ENCODE measurements at places on chromosomes 4 and X.

DNA sequence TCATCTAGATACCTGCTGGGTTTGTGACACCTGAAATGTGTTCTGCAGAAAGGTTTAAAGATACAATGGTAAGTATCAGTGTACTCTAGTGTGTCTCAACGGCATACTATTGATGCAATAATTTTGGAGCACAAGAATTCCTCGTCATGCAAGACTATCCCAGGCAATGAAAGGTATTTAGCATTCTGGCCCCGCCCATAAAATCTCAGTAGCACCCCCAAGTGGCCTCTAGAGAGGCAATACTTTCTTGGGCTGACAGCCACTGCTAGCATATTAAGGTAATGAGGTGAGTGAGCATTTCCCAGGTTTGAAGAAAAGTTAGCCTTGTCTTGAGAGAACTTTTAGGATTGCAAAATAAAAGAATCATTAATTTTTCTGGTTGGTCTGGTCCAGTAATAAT is 24.0 kb downstream of the TAB3 start:
- DNase-seq: no peak

- no peak for DNase-seq
Observed at GRCh38 chrX:140507223-140507981, 2.5 kb upstream of the SOX3 start.

DNA sequence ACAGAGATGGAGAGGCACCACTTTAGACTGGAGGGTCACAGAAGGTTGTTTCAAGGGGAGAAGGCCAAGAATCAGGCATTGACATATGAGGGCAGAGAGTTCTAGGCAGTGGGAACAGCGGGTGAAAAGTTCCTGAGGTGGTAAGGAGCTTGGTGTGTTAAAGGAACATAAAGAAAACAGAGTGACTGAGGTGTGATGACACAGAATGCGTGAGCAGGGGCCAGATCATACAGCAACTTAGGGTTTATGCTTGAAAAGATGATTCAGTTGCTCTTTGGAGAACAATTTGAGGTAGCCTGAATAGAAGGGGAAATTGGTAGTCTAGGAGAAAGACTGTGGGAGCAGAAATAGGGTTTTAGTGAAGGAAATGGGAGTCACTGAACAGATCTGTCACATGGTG is 179.2 kb downstream of the AMELX start:
- no peak for DNase-seq

DNA sequence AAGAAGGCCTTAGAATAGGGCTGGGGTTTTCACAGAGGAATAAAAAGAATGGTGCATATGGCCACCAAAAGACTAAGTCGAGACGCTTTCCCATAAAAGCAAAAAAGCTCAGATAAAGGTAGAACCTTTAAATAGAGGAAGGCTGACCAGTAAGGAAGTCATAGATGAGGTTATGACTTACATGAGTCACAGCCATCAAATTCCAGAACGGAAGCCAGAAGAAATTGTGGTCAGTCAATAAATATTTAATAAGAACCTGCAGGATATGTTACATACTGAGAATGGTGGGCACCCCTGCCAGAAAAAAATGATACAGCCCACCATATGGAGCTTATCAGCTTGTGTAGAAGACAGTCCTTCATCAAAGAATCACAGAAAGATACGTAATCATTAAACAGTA is 120.1 kb downstream of the MANBA start:
- DNase-seq: no peak

DNA sequence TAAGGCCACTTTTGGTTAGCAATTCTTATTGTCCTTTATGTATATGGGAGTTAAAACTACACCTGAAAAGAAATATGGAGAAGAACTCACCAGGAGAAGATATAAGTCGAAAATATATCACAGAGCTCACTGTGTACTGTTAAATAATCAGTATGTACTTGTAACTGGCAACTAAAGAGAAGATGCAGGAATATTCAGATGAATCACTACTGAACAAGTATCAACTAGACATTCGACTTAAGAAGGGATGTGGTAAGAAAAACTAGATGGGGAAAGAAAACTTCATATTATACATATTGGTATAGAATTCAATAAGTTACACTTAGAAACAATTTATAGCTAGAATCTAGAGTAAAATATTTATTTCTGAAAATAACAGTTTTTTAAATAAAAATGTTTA is 230.0 kb downstream of the CAMK2D start:
- no peak for DNase-seq

All from tongue (tissue), 3 donors.